Lower lobe of right lung (tissue), 2 donors: ENCODE measurements at places on chromosomes 4 and X. TPM values are rescaled to one million over a fixed set of nuclear protein-coding genes. Genes with fewer than 3 reads are reported as not detected.

DNA sequence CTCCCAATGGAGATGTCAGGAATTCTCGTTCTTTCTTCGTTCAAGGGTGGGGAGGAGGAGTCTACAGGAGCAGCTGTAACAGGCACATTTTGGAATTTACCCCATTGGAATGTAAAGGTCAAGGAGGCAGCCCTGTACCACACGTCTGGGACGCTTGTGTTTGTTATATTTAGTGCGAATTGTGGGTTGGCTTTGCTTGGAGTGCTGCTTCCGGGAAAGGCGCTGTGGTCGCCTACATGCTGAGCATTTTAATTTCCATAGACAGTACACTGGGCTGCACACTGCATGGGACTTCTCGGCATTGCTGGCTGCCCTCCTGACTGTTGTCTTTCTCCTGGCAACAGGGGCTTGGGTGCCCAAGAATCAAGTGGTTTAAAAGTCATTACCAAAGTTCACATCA lies 12.8 kb downstream of the GYG2 start:
- H3K4me1 ChIP-seq: no peaks in the 10 kb centered on the region
- no peaks in the 10 kb centered on the region for H3K36me3 ChIP-seq
- no peaks in the 10 kb centered on the region for H3K27me3 ChIP-seq
- DNase-seq: no peak
- no peak overlapping the region for H3K27ac ChIP-seq
- H3K4me3 ChIP-seq: no peak overlapping the region

DNA sequence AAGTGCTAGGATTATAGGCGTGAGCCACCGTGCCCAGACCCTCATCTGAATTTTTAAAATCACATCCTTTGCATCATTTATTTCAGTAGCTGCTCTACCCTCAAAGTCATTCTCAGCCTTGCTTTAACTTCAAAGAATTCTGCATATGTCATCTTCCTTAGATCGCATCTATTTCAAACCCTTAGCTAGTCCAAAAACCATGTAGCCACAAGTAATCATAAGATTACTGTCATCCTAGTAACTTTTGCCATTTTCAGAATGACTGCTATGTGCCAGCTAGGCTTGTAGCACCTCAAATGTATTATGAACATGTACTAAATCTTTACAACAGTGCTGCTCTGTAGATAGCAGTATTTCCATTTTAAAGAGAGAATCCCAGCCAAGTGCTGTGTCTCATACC lies 45.5 kb upstream of the KLF3 start:
- peaks cover 40% of the 10 kb centered on the region for H3K4me1 ChIP-seq
- no peak overlapping the region for H3K27ac ChIP-seq
- H3K4me3 ChIP-seq: no peak overlapping the region

The SUPT20HL2 gene
- total RNA-seq: not detected

The CENPI gene
- 1.4 TPM for total RNA-seq
